ENCODE measurements at places on chromosomes 1 and 21.

DNA sequence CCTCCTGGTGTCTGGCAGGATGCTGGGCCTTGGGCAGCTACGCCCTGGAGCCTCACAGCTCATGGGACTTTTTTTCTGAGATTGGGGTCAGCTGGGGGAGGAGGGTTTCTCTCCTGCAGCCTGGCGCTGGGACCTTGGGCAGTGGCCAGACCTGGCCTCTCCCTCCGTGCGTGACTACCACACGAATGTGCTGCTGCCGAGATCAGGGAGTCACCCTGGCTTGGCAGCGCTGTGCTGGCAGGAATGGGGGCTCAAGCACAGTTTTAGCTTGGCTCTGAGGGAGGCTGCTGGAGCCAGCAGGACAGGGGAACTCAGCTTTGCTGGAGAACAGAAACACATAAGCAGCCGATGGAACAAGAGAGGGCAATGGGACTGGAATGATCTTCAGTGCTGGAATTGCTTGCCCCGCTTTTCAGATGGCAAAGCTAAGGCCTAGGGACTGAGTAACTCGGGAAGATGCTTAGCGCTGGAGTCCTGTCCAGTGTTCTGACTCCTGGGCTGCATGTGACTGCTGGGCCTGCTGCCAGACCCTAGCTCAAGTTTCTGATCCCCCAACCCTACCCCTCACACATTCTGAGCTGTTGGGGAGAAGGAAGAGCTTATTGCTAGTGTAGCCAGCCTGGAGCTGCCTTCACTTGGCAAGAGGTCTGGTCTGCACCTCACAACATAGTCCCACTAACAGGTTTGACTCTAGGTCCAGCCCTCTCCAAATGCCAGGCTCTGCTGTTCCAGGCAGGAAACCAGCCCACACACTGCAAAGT, 69.9 kb downstream of the NAV1 start:
- no peak for DNase-seq

GRCh38 chr1:211487672-211488208, 4.2 kb downstream of the RD3 start:
- no peak for DNase-seq

DNA sequence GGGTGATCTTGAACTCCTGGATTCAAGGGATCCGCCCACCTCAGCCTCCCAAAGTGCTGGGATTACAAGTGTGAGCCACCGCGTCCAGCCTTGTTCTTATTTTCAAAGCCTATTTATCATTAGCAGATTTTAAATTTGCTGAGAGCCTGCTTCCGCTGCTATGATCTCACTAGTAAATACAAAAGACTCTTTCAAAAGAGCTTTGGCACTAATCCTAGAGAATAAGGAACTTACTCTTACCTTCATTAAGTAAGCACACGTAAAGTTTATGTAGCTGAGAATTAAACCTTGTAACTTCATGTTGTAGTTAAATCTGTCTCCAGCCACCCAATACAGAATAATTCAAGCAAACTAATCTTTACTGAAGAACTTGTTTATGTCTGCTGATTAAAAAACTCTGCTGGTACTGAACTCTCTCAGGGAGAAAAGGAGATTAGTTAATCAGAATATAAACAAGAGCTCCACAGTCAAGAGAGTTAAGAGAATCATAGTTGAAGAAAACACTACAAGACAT, 72.3 kb downstream of the RUSC1 start:
- no peak for DNase-seq

DNA sequence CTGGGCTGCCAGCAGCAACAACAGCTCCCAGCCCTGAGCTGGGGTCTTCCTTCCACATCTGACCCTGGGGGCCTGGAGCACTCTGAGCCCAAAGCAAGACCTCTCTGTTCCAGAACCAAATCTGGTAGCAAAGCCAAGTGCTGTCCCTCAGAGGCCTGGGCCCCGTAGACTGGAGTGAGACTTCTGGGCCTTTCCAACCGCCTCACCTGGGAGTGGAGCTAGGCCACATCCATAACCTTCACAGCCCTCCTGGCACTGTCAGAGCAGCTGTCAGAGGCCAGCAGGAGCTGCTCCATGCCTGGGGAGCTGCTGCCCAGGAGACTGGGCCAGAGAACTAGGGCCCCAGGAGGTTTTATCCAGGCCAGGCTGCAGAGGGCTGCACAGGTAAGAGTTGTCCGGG, 15.4 kb upstream of the SLC5A9 start:
- DNase-seq, result no peak

DNA sequence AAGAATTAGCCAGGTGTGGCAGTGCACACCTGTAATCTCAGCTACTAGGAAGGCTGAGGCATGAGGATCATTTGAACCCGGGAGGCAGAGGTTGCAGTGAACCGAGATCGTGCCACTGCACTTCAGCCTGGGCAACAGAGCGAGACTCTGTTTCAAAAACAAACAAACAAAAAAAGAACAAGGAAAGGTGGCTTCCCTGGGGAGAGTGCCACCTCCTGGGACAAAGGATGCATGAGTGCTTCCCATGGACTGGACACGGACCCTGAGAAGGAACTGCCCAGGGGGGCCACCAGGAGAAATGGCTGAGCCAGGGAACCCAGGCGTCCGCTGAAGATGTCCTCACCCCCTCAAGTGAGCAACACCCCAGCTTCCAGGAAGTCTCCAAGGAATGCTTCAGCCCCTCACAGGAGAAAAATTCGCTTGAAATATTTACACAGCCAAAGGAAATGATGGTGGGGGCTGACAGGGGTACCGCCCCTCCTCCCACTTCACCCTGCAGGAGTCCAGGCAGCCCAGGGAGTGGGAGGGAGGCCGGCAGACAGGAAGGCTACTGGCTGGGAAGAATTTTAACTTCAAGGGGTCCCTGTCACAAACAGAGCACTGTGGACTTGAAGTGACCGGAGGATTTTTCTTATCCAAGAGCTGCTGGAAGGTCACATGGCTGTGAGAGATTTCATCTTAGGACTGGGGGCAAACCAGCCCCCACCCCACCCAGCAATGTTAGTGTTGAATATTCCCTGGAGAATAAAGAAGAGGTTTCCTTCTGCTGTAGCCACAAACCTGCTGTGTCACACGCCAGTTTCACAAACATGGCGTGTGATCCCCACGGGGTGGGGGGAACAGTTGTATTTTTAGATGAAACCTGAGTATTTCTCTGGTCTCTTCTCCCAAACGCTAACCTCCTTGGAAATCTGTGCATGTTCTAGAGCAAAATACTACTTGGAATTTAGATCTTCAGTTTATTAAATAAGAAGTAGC, 90.8 kb upstream of the SLC25A33 start:
- DNase-seq, result no peak

GRCh38 chr1:71882226-71882625, 400.1 kb downstream of the NEGR1 start:
- DNase-seq, result no peak

DNA sequence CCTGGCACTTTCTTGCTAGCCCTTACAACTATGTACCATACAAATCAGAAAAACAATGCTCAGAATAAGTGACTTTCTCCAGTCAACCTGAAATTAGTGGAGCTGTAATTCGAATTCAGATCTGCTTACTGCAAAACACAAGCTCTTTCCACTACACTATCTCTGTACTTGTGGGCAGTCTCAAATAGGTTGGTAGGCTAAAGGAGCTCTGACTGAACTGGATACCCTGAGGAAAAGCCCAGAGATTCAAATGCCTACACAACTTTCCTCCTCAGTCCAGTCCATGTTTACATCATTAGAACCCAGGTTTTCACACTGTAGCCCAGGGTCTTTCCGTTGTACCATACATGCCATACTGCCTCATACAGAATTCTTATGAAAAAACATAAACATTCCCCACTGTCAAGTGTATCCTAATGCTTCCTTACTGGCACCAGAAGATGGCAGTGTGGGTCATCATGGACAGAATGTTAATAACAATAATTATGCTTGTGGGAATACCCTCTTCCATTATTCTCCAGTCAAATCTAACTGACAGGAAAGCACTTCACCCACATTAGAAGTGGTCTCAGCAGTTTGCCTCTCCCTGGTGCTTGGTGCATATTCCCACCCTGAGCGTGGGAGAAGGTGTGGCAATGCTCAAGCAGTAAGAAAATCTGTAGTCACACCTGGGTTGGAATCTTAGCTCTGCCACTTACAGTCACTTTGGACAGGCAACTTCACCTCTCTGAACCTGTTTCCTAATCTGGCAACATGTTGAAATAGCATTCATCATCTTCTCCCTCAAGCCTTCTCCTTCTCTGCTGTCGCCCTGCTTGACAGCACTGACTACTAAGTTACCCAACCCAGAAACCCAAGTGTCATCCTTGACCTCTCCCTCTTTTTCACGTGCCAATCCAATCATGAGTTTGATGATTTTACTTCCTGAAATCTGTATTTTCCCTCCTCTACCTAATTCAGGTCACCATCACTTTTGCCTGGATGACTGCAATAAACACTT, 14.4 kb upstream of the ZFYVE9 start:
- DNase-seq, result no peak

DNA sequence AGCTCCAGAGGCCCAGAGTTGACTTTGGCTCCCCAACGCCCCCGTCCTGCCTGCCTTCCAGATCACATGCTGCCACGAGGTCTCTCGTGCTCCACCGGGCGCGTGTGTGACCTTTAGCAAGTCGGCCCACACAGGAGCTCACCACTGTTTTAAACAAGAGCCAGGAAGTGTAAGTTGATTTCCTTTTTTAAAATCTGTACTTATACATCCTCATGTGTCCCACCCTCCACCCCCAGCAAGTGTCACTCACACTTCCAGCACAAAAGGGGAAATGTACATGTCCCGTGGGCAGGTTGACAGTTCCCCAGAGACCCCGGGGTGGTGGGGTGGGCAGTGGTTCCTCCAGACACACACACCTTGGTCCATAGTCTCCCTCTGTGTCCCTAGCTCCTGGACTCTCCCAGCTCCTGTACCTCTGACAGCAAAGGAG, 84.4 kb downstream of the STUM start:
- DNase-seq, result no peak

DNA sequence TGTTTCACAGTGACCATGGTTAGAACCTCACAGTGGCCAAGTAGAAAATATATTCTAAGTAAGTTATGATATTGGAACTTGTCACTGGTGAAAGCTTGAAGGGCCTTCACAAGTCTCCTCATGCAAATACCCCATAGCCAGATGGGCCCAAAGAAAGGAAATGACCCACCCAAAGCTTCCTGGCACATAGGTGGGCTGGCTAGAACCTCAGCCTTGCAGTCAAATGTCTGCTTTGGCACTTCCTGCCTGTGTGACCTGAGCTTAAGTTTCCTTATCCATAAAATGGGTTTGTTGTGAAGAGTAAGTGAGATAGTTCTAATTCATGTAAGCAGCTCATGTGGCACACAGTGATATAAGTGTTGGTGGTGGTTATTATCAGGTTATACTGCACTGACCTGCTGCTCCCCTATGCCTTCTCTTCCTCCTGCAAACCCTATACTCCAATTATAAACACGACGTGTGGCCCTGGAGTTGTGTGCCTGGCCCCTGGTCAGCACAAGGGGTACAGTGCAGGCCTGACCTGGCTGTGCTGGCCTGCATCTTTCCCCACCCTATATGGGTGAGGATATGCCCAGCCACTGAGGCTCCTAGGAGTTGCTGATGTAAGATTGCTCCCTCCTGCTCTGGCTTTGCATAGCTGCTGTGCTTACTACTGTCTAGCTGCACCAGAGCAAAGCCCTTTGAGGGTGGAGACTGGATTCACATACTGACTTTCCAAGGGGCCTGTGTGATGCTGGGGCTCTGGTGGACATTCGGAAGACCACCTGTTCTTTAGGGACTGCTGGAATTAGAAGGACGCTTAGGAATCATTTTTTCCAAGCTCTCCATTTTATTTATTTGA, 4.7 kb upstream of the SLFNL1 start:
- no peak for DNase-seq

GRCh38 chr1:33944846-33945245, 81.0 kb downstream of the HMGB4 start:
- no peak for DNase-seq

GRCh38 chr1:165497069-165498013, 46.5 kb upstream of the LRRC52 start:
- DNase-seq, result no peak

GRCh38 chr1:234656944-234657654, 47.1 kb upstream of the IRF2BP2 start:
- no peak for DNase-seq

Data from cortex of kidney (tissue), 1 donor.